Activated CD4-positive, CD25-positive, alpha-beta regulatory T cell (primary cell): ENCODE measurements at places on chromosomes 5 and 9.

DNA sequence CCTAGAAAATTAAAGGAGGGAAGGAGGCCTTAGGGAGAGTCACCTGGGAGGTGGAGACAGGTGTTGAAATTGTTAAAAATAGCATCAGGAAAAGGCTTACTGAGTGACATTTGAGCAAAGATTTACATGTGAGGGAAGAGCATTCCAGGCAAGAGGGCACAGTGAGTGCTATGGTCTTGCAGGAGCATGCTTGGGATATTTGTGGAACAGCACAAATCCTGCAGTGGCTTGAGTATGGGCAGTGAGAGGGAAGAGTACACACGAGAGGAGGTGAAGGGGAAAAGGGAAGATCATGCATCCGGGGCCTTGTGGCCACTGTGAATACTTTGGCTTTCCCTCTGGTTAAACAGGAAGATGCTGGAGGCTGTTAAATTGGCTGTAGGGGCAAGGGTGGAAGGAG lies 36.6 kb downstream of the ACER2 start:
- no peak for DNase-seq

- DNase-seq: no peak
Measured at GRCh38 chr5:9850456-9850855, 220.3 kb upstream of the TAS2R1 start.

- no peak for DNase-seq
Measured at GRCh38 chr5:82881571-82882174, 195.5 kb downstream of the TMEM167A start.

DNA sequence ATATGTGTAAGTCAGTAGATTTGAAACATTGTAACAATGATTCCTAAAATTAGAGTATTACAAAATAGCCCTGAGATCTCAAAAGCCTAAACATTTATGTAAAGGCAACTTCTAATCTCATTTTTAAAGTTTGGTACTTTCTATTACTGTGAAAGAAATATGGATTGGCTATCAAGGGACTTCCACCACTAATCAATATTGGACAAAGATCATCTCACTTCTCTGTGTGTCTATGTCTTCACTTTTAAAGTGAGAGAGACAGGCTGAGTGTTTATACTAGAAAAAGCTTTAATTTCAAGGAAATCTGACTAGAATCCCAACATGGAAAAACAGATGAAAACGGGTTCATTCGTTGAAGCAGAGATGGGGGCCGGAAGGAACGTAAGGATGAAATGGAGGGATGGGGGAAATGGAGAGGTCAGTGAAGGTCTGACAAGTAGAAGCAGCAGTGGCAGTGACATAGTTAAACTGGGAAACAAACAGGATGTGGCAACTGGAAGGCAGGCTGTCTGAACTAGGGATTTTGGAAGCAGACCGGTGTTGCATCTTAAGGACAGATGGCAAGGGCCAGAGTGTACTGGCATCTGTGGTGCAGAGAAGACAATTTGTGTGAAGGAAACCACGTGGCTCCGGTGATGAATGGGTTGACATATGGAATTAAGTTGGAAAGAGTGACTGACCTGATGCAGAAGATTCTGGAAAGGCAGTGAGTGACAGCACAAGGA lies 60.8 kb downstream of the PDE4D start:
- no peak for DNase-seq

DNA sequence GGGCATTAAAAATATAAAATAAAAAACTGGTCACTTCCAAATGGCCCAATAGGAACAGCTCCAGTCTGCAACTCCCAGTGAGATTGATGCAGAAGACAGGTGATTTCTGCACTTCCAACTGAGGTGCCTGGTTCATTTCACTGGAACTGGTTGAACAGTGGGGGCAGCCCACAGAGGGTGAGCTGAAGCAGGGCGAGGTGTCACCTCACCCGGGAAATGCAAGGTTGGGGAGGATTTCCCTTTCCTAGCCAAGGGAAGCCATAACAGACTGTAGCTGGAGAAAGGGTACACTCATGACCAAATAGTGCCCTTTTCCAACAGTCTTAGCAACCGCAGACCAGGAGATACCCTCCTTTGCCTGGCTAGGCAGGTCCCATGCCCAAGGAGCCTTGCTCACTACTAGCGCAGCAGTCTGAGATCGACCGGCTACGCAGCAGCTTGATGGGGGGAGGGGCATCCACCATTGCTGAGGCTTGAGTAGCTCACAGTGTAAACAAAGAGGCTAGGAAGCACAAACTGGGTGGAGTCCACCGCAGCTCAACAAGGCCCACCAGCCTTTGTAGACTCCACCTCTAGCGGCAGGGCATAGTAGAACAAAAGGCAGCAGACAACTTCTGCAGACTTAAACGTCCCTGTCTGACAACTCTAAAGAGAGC lies 12.7 kb downstream of the RLN1 start:
- no peak for DNase-seq

DNA sequence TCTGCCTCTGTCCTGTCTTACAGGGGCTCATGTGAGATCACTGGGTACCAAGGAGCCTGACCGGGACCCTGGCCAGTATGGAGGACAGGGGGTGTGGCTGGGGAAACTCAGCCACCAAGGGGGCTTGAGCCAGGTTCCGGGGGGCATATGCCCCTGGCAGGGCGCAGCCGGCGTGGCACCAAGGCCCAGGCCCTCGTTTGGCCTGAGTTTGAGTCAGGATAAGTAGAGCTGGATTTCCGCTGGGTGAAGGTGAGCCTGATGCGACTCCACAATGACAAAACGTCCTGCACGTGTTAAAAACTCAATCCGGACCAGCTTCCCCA lies 616 bp upstream of the TSPAN17 start:
- DNase-seq: no peak

DNA sequence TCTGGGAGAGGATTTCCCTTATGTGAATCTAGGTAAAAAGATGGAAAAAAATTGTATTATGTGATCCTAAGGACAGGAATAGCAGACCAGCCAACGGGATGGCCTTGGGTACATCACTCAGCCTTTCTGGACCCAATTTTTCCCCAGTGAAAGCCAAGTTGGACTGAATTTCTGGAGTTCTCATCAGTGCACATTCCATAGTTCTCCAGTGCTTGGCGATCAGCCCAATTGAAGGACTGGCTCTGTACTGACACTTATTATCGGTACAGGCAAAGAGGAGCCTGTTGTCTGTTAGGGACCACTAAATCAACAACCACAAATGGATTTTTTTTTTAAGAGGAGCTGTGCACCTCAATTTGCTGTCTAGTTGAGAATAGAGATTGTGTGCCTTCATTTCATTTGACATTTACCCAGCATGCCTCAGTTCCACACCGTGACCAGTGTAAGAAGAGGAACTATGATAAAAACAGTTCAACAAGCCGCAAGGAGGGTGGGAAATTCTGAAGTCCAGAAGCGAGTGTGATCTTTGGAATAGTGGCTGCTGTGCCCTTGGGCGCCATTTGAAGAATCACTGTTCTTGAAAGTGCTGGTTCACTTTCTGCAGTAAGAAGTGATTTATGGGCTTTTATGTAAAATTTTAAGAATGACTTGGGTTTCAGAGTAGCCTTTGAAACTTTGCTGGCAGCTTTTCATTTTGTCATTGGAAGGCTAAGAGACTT lies 8.0 kb downstream of the ARL10 start:
- DNase-seq: no peak

DNA sequence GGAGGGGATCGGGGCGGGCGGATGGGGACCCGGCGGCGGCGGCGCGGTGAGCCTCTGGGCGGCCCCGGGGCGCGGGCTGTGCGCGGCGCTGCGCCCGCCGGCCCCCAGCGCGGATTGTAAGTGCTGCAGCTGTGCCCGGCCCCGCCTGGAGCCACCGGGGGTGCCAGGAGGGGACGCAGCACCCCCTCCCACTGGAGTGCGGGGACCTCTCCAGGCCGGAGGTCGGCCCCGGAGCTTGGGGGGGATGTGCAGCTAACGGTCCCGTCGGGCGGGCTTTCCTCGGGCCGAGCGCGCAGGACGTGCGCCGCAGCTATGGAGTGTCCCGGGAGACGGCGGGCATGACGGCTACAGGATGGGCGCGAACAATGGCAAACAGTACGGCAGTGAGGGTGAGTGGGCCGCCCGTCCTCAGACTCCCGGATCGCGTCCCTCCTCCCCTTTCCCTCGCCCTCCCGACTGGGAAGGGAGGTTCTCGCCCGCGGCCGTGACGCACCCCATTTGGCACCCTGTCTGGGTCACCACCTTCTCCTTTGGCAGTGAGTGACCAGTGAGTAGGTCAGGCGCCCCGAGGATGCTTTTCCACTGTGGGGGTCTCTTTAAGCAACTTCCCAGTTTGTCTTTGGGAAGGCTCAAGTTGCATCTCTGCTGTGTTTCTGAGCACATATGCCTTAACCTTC lies 483 bp downstream of the FBXL7 start:
- no peak for DNase-seq

DNA sequence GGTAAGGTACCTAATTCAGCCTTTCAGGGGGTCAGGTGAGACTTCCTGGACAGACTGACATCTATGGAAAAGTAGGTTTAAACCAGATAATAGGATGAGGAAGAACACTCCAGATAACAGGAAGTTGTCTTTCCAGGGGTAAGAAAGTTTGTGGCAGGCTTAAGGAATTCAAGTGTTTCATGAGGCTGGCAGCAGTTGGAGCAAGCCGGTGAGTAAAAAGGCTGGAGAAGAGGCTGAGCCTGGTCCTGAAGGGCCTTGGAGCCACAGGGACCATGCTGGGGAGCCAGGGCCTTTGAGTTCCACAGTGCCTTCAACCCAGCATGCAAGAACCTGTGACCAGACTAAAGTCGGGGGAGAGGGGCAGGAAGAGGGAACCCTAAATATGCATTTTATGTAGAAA lies 353.4 kb downstream of the SPOCK1 start:
- DNase-seq: no peak

GRCh38 chr5:82147860-82148573 lies 130.1 kb downstream of the RPS23 start:
- no peak for DNase-seq

DNA sequence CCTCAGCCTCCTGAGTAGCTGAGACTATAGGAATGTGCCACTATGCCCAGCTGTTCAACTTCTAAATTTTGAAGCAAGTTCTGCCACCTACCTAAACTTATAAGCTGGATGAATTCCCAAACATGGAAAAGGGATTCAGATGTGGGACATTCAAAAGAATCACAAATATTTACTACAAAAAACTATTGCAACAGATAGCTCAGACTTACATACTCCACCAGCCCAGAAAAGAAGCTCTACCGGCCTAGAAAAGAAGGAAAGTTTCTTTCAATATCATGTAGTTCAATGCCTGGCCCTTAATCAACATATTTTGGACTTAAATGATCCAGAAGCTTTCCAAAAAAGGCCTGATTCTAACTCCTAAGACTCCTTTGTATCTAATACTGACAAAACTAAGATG lies 23.8 kb downstream of the SH3RF2 start:
- no peak for DNase-seq

- DNase-seq: no peak
Measured at GRCh38 chr5:90161414-90161813, 248.1 kb downstream of the CETN3 start.
